ENCODE measurements at places on chromosomes 4 and X.

GRCh38 chr4:60129740-60130139, 1070.4 kb upstream of the ADGRL3 start:
- DNase-seq, result no peak

DNA sequence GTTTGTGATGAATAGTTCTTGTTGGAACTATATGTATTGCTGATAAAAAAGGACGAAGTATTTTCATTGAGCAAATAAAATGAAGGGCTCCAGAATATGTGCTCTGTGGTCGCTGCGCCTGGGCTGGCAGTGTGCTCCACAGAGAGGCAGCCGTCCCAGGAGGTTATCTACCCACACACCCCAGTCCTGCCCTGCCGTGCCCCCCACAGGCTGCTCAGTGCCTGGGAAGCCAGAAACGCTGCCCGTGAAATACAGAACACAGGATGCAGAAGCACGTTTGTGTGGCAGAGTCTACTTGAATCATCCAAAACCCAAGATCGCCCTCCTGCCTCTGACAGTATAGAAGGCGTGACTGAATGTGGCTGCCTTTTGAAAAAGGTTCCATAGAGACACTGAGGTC, 1.4 kb downstream of the CLDN22 start:
- DNase-seq, result no peak

DNA sequence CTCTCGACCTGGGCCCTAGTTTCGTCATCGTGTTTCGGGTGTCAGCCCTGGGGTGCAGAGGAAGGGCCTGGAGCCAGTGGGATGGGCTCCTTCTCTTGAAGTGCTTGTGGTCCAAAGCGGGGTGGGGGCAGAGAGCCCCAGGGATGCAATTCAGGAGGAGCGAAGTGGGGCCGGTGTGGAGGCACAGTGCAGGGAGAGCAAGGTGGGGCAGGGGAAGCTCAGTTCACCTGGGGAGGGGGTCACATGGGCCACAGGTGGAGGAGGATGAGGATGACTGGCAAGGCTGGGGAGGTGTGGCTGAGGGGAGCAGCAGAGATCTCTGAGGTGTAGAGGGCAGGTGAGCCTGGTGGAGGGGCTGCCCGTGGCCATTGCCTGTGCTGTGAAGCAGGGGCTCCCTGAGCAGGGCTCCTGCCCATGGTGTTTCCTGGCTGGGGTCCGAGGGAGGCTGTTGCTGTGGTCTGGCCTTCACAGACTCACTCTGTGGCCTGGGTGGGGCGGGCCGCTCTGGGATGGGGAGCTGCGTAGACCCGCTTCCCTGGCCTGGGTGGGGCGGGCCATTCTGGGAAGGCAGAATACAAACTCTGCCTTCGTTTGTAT, 6.9 kb downstream of the SORCS2 start:
- DNase-seq, result no peak

- no peak for DNase-seq
These were observed 156.4 kb upstream of the PCDH10 start for GRCh38 chr4:132992686-132993085.

DNA sequence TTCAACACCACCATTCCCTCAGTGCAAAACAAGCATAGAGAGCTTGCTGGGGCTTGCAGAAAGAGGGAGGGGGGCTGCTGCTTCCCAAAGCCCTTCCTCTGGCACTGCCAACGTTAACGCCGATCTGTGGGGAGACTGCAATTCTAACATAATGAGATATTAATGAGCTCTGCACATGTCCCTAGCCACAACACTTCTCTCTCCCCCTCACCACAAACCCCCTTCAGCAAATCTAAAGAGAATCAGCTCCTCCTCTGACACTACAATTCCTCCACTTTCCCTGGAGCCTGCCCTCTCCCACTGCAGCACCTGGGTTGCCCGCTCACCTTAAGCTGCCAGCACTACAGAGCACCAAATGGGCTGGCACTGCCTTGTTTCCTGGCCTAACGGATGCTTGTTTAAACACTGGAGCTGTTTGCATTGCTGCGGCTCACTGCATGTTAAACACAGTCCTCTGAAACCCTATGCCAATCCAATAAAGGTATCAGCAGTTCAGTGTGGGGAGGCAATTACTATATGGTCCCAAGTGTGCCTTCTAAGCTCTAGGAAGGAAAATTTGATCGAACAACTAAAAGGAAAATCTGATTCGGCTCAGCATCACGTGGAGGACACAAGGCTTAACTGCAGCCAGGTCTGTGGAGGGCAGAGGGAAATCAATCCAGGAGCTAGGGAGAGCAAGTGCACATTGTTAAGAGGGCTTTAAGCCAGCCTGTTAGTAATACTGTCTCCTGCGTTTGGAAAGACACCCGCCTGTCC, 232.4 kb downstream of the MAML3 start:
- no peak for DNase-seq

DNA sequence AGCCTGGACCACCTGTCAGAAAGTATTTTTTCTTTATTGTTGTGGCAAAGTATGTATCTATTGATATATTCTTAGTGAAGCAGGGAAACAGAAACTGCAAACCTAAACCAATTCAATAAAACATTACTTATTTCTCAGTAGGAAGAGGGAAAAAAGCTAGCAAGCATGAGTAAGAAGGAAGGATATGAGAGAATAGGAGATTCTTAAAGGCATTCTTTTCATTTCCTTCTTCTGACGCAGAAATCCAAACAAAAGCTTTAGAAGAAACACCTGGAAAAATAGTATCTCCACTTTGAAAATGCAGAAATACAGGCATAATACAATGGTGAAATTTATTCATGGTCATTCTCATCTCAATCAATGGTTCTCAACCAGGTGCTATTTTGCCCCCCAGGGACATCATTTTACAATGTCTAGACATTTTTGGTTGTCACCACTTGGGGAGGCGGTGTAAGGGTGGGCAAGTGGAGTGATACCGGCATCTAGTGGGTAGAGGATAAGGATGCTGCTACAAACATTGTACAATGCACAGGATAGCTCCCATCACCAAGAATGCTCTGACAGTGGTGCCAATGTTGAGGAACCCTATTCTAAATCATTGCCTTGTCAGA, 21.7 kb upstream of the ATXN3L start:
- no peak for DNase-seq

- DNase-seq, result no peak
These were observed 7.6 kb downstream of the ARSJ start for GRCh38 chr4:113971706-113972360.

DNA sequence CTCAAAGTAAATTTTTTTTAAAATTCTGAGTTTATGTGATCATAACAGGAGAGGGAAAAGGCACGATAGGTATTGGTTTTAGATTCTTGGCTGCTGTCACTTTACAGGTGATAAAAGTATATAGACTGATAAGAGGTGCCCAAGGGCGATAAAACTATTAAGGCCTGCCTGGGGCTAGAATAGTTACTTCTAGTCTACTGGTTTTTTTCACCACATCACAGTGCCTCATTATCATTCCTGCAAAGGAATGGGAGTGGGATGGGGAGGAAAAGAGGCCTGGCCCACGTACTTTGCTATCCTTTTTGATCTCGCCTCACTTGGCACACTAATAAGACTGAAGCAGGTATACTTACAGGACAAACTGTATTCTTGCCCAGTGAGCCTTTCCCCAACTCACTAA, 46.6 kb downstream of the CXorf58 start:
- DNase-seq, result no peak

DNA sequence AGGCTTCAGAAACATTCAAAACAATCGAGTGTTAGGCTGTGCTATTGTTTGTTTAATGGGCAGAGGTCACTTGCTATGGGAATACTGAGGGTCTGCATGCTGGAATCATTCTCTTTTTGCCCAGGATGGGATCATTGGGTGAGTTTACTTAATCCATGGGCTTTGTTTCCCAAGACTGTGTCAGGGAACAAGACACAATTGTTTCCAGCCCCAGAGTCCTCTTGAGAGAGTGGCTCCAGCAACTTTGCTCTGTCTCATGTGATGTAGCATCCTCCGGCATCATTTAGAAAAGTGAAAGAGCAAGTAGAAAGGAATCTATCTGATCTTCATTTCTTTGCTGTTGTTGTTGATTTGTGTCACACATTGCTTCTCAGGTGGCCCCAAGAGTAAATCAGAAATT, 1.8 kb downstream of the TENM3 start:
- no peak for DNase-seq

DNA sequence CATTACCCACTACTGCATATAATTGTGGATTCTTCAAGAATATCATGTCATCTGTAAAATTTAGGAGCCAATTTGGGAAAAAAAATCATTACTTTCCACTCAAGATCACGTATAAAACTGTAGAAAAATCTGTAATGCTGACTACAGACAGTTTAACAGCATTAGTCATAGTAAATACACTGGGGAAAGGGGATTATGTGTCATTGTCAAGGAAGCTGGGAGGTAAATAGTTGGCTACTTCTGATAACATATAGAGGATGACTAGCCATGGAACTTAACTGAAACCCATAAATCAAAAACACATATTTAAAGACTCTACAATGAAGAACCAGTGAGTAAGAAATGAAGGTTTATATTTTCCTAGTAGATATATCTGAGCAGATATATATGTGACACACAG, 1666.4 kb upstream of the IGFBP7 start:
- no peak for DNase-seq

GRCh38 chr4:185395238-185395955, at the start of gene LRP2BP:
Gene LRP2BP, minus strand, starts transcription at chr4:185395924. Its CDS starts 17,738 bp downstream, at chr4:185378186.
- no peak for DNase-seq

DNA sequence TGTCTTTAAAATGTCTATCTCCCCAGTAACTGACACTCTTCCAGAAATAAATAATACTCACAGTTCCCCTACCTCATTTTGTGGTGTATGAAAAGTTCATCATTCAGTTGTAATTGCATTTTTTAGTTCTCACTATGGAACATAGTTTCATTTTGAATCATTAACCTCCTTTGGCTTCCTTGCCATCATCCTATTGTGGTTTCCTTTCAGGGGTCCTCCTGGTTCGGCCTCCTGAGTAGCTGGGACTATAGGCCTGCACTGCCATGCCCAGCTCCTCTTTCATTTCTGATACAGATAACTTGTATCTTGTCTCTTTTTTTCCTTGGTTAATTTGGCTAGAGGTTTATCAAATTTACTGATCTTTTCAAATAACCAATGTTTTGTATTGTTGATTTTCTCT, 23.1 kb upstream of the BLTP1 start:
- DNase-seq, result no peak

Measured in stimulated activated CD8-positive, alpha-beta memory T cell treated with anti-CD3 and anti-CD28 coated beads, Interleukin-2, amount 100 ng/mL, for 1 hour (primary cell).